Stimulated activated CD4-positive, alpha-beta T cell treated with anti-CD3 and anti-CD28 coated beads, Interleukin-12 subunit alpha, Interleukin-12 subunit beta, amount 100 ng/mL, for 24 hours (primary cell): ENCODE measurements at places on chromosomes 5 and 9.

DNA sequence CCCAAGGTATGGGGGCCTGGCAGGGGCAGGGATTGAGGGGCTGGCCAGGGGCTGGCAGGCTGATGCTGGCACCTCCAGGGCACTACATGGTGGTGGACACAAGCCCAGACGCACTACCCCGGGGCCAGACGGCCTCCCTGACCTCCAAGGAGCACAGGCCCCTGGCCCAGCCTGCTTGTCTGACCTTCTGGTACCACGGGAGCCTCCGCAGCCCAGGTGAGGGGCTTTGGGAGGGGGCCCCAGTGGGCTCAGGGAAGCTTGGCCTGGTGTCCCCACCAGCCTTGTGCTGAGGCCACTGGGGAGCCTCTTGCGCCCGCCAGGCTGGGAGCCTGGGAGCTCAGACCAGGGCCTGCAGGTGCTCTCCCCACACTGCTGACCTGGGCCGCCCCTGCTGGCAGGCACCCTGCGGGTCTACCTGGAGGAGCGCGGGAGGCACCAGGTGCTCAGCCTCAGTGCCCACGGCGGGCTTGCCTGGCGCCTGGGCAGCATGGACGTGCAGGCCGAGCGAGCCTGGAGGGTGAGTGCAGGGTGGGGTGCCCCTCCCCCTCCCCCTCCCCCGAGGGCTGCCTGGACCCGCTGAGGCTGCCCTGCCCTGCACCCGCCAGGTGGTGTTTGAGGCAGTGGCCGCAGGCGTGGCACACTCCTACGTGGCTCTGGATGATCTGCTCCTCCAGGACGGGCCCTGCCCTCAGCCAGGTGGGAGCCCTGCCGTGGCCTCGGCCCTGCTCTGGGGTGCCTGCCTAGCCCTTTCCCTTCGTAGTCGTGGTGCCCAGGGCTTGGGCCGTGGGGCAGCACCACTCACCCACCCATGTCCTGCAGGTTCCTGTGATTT is 5.7 kb downstream of the MAMDC4 start:
- DNase-seq: no peak

DNA sequence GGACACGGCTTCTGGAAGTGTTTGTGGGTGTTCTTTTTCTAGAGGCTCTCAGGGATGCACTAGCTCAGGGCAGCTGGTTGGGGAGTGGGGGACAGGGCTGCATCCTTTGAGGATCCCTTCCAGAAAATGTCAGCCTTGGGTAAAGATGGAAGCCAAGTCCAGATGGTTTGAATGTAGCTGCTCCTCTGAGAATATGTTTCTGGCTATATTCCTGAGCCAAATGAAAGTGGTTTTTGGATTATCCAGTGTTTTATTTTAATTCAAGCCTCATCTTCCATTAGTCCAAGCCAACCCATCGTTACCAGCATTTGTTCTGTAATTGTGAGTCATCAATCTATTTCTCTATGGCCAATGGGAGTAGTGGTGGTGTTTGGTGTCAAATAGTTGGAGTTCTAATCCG is 70.4 kb downstream of the SPRY4 start:
- DNase-seq: no peak

- no peak for DNase-seq
Observed at GRCh38 chr5:174576042-174576441, 148.3 kb upstream of the MSX2 start.

DNA sequence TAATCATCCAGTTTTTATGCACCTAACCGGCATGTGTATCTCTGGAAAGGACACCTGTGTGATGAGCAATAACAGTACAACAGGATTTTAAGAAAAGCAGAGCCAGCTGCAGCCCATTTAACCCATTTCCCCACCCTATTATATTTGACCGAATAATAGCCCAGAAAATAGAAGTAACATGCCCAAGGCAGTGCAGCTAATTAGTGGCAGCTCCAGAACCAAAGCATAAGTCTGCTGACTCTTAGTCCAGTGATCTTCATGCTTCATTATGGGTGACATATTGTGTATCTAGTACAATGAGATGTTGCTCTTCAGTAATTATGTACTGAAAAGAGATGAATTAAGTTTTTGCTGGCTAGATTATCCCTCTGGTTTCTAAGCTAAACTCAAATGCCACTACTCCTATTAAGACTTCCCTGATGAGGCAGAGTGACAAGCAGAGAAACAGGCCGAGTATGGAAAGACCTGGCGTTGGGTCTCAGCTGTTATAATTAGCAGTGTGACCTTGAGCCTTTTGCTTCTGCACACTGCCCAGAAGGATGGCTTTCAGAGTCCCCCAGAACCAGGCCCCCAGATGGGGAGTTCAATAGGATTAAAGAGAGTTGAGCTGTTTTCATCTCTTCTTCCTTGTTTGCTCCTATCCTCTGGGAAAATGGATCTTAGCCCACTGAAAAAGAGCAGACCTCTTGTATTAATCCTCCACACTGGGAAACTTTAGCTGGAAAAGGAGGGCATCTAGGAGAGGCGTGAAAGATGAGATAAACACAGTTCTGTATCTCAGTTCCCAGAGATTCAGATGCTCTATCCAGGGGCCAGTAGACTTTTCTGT is 10.8 kb upstream of the C1QTNF3 start:
- DNase-seq: no peak

- DNase-seq: no peak
Observed at GRCh38 chr5:131684051-131684450, 49.0 kb upstream of the RAPGEF6 start.

GRCh38 chr9:131986576-131986975 is 93.1 kb downstream of the MED27 start:
- DNase-seq: no peak

DNA sequence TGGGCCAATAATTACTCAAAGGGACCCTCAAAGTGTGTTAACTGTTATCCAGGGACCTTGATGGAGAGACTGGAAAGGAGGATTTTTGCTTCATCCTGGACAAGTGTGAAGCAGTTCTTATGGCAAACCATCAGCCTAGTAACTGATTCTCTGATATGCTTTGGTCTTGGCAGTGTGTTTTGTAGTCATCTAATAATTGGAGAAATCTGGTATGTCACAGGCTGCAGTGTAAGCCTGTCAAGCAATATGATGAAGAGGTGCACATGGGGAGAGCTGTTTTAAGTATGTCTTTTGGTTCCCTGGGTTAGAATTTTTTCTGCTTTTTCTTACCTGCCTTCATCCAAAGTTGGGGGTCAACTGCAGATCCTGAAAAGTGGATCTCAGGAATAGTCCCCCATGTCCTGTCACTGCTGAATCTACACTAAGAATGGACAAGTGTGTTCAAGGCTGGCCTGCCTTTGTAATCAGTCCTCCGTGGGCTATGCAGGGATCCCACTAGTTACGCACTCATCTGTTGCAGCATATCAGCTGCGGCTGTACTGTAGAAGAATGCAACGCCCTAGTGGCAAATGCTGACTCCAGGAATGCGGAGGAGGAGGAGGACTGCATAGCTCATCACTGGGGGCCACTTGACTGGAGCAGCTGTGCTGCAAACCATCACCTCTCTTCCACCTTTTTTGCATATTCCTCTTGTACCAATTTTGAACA is 1.9 kb downstream of the SPTAN1 start:
- DNase-seq: peak; percentile 11

GRCh38 chr9:34662526-34663302 is at the start of gene CCL27:
CCL27 (minus strand) TSS chr9:34662657; CDS start chr9:34662633, 24 bp downstream.
- no peak for DNase-seq

DNA sequence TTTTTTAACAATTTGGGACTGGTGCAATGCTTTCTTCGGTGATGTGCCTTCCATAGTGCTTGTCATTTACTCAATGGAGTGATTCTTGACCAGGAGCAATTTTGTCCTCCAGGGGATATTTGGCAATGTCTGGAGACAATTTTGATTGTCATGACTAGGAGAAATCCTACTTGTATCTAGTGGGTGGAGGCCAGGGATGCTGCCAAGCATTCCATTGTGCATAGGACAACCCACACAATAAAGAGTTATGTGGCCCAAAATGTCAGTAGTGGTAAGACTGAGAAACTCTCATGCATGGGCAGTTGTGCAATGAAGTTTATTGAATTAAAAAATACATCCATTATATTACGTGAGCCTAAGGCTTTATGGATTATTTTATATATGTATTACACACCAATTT is 70.5 kb downstream of the FOCAD start:
- DNase-seq: no peak

DNA sequence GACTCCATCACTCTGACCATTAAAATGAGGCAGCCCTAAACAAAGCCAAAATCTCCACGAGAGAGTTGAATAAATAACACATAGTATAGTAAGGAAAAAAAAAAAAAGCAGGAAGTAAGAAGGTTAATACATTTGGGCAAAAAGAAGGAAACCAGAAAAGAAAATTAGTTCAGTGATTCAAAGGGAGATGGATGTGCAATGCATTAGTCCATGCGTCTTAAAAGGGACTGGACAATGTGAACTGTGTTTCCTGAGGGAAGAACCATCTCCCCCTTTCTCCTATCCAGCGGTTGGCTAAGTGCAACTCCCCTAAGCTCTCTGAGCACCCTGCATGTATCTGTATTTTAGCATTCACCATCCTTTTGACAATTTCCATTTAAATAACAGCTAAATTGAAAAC is 1.4 kb downstream of the ANKRA2 start:
- no peak for DNase-seq

GRCh38 chr5:16383544-16384052 is 82.0 kb downstream of the ZNF622 start:
- DNase-seq: no peak

DNA sequence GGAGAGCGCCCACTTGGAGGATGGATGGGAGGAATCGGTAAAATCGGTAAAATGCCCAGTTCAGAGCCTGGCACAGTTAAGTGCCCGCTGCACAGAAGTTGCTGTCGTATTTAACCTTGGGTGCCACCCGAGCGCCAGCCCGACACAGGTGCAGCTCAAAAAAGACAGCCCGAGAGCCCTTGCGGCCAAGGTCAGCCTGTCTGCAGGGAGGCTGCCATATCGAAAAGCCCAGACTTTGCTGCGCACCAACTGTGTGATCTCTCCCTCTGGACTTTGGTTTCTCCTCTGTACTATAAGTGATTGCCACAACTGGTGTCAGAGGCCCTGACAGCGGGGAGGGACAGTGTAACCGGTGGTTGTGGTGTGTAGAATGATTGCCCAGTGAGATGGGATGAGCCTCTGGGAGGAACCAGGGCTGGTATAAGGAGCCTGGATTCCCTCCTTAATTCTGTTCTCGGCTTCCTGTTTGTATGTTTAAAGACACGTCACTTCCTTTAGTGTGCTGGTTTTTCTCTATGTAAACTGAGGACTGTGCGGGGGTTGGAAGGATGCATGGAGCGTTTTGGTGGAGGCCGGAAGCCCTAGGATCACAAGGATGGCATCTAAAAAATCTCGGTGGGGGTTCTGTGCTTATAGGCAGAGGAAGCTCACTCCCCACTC is 792 bp downstream of the NTMT1 start:
- DNase-seq: no peak

DNA sequence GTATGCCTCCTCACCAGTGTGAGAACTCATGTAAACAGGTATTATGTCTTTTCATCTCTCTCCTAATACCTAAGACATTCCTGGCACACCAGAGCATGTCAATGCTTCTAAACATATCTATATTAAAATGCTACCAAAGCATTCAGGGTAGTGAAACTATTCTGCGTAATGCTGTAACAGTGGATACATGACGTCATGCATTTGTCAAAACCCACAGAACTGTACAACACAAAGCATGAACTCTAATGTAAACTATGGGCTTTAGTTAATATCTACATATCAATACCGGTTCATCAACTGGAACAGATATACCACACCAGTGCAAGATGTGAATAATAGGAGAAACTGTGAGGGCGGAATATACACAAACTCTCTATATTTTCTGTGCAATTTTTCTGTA is 72.2 kb upstream of the GABRP start:
- no peak for DNase-seq

DNA sequence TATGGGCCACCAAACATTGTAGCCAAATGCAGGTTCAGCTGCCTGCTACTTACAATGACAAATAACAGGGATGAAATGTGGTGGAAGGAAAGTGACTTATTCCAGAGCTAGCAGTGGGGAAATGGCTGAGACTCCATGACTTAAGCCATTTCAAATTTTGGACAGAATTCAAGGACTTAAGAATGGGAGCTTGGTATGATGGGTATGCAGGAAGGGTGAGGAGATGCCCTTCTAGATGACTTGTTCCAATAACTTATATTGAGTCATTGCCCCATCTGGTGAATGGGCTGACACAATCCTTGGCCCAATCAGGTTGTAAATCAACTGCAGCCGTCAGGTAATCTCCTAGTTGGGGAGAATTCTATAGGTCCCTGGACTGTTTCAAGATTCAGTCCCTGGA is 230.7 kb upstream of the SGCD start:
- no peak for DNase-seq

DNA sequence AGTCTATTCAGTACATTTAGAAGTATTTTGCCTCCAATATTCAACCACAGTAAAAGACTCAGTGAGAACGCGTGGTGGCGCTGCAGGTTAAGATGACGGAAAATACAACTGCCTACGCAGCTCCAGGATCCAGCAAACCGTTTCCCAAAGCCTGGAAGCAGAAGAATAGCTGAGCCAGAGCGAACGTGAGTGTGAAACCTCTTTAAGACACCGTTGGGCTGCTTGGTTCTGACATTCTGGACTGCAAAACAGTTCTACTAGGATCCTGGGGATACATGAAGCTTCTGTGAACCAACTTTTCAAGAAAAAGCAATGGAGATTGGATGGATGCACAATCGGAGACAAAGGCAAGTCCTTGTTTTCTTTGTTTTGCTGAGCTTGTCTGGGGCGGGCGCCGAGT is at the start of gene PCDHB16:
Gene PCDHB16, plus strand, starts transcription at position 140 of the 400 bp plus-strand sequence. Its CDS starts 173 bp downstream, at position 313.
- DNase-seq: no peak

DNA sequence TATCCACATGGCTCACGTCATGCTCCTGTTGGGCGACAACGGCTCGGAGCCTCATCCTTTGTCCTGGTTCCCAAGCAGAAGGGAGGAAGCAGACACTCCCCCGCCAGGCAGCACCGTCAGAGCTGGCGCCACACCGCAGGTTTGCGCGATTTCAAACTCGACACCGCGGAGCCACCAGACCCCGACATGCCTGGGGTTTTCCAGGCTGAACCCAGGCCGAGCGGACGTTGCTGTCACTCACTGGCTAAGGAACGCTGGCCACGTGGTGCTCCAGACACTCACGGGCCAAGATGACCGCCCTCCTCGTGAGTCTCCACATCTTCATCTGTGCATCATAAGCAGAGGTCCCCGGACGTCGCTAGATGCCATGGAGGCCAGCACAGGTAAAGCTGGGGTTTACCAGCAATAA is 9.0 kb downstream of the TERT start:
- DNase-seq: no peak

DNA sequence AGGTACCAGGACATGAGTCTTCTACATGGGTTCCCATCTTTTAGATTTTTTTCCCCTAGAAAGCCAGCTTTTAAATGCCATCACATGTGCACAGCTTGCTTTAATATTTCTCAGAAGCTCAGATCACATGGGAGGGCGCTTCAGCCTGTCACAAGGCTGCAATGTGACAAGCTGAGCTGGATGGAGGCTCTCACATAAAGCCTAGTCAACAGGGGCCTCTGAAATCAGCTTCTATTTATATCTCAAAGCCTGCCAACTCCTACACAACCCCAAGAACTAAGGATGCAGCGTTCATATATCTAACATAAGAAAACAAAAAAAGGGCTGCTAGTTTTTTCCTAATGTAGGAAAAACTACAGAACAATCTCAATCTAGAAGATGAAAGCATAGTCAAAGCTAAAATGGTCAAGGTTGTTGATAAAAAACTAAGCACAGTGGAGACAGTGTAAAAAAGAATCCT is 2.3 kb downstream of the ZFAND5 start:
- peak; percentile 15 for DNase-seq
